Activated CD8-positive, alpha-beta memory T cell treated with anti-CD3 and anti-CD28 coated beads for 48 hours (primary cell): ENCODE measurements at places on chromosomes 7 and 10.

DNA sequence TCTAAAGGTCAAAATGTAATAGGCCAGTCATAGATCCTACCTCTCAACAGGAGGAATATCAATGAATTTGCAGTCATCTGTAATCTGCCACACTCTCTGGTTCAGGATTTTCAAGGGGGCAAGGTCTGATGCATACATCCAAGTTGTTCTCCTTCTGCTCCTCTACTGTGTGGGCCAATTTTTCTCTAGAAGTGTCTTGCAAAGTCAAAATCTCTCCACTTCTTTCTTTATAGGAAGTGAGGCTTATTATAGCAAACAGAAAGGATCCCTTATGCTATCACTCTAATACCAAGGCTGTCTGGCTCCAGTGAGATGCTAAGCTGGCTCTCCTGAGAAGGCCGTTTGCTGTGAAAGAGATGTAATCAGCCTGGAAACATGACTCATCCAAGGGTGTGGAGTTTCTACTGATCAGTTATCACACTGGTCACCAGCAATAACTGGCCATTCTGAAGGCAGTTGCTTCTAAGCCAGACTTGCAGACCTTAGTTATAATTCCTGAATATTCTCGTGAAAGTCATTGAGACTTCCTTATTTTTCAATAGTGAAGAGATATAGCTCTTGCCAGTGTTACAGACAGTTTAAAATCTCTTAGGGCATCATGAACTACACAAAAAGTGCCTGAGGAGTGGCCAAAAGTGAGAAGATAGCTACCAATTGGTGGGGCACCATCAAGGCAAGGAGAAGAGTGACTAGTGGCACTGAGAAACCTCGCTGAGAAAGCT is 43.2 kb upstream of the LRGUK start:
- DNase-seq = no peak

DNA sequence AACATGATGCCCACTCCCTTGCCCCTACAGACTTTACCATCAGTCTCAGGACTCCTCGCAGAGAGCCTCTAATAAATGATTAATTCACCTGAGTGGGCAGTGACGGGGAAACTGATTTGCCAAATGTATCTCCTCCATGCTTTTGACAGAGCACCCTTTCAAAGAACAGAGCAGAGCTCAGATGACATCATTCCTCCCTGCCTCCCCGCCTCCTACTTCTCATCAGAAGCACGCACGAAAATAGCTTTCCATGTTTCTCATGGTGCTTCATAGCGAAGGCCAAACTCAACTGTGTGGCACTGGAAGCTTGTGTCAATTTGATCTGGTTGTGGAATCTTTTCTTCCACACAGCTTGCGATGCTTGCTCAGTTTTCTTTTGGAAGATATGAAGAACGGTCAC is 442.5 kb downstream of the RPS24 start:
- DNase-seq = no peak

DNA sequence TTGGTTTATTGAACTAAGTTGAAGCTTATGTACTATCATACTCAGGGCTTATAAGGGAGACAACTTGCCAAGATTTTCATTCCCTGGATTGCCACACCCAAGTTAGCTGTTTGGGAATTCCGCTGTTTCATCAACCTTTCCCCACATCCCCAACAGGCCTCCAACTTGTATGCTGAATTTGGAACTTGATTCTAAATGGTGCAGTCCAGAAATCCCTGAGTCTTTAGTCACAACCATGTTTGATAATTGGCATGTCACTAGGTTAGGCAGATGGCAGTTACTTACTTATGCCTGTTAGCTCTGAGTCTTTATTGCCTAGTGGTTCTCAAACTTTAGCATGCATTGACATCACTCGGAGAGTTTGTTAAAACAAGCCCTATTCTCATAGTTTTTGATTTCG is 135.4 kb upstream of the PRPS1L1 start:
- DNase-seq = no peak

DNA sequence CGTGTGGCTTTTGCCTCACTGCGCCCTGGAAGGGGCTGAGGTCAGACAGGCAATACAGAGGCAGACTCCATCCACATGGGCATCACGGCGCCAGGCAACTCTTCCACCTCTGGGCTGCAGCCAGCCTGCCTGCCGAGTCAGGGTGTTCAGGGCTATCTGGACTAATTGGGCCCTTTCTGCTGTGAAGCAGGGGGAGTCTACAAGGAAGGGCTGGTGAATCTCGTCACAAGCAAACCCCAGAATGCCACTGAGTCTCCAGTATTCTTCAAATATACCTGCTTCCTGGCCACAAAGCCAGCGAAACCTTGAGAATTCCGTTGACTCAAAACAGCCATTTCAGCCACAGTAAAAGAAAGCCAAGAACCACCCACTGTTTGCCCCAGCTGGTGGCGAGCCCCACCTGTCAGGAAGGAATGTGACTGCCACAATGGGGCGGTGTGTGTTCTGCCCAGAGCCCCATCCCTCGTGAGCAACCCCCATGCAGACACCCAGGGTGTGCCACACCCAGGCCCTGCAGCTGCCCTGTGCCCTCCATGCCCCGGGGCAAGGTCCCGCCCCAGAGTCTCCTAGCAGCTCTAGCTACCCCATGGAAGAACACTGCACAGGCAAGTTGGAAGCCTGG is 117.3 kb downstream of the FAM53B start:
- DNase-seq = no peak

DNA sequence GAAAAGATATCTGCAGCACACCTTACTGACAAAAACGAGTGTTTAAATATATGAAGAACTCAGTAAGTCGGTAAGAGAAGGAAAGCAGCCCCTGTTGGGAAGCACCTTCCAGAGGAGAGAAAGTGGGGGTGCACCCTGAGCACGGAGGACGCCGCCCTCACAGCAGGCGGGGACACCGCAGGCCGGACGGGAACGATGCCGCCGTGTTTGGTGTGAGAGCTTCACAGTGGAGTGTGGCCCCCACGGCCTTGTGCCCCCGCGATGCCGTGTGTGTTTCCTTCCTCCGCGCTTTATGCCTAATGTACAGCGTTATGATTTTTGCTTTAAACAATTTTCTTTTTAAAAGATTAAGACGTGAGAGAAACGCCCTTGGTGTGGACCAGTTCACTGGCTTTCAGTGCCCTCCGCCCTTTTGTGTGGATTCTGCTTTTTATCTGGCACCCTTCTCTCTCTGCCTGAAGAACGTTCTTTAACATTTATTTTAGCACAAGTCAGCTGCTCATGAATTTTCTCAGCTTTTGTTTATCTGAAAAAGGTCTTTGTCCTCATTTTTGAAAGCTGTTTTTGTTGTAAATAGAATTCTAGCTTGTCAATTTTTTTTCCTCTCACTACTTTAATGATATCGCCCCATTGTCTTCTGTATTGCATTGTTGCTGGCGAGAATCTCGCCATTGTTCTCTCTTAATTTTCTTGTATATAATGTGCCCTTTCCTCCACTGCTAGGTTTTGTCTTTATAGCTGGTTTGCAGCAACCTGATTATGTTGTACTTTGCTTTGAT is 110.7 kb downstream of the INPP5A start:
- no peak for DNase-seq

GRCh38 chr10:75852851-75853484 is 421.5 kb downstream of the LRMDA start:
- DNase-seq = no peak

GRCh38 chr10:73039635-73040034 is 57.0 kb downstream of the P4HA1 start:
- no peak for DNase-seq

DNA sequence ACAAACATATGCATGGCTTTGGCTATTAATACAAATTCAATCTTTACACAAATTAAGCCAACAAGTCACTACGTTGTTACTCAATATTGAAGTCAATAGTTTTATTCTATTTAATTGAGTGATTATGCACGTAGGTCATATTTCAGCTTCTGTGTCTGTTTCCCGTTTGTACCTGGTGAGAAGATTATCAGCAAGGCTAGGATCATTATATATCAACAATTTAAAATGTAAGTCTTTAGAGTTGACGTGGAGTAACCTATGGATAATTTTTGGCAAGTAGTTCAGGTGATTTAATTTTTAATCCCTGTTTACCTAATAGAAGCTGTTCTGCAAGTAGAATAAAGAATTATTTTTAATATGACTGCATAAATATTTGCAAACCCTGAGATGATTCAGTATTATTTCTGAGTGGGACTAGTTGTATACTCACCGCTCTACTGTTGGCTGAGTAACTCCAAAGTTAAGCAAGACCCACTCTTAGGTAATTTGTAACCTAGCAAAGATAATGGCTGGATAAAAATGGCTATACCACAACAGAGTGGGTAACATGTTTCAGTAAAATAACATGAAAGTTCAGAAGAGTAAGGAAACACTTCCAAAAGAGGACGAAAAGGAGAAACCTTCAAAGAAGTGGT is 161.0 kb downstream of the HGF start:
- DNase-seq = no peak

DNA sequence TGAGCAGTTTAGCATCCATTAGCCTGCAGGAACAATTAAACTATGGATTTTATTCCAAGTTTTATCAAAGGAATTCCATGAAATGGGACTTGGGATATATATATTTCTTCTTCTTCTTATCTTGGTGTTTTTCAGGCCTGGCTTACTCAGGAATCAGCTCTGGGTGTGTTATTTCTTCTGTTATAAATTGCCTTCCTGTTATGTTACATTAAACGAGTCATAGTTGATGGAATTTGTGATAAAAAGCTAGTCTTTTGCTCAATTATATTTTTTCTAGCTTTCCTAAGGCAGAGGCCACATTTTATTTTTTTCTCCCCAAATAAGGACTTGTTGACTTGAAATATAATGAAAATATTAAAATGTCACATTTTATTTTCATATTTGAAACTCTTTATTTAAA is 141.3 kb downstream of the EPC1 start:
- DNase-seq = no peak

DNA sequence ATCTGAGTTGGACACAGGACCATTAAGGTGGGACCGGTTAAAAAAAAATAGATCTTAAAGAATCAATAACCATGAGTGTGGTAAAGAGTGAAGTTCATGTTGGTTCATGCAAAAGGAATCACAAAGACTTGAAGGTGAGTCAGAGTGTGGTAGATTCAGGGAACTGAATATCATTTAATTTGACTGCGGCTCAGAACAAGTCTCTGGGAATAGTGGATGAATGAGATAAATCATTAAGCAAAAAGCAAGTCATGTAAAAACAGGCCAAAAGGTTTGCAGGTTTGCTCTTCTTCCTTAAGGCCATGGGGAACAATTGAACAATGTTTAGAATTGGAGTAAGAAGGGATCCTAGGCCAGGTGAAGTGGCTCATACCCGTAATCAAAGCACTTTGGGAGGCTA is 385.8 kb downstream of the ETV1 start:
- DNase-seq = no peak

DNA sequence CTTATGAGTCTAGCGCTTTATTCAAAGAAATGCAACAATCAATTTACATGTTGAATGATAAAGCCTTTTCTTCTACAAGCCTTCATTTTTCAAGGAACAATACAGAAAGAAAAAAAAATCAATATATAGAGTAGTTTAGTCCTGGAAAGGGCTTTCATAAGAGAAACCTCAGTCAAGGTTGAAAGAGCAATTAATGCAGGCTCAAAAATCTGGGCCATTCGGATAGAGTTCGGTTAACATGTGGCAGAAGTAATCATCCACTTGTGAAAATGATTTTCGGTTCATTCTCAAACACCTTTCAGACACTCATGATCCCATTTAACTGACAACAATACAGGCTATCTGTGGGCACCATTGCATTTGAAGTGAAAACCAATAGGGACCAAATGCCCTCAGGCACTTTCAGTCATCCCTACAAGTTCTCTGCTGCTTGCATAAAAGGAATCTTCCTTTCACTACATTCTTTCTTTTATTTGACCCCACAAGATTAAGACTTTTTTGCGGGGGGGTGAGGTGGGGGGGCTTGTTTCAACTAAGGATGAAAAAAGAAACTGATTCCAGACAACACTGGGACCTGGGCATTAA is 177.9 kb downstream of the RNF133 start:
- no peak for DNase-seq

- no peak for DNase-seq
Measured at GRCh38 chr10:77405771-77406241, 231.8 kb downstream of the KCNMA1 start.

- no peak for DNase-seq
Measured at GRCh38 chr10:58936364-58936763, 240.1 kb upstream of the PHYHIPL start.

- DNase-seq = no peak
Measured at GRCh38 chr10:110757586-110757985, 113.5 kb downstream of the RBM20 start.

DNA sequence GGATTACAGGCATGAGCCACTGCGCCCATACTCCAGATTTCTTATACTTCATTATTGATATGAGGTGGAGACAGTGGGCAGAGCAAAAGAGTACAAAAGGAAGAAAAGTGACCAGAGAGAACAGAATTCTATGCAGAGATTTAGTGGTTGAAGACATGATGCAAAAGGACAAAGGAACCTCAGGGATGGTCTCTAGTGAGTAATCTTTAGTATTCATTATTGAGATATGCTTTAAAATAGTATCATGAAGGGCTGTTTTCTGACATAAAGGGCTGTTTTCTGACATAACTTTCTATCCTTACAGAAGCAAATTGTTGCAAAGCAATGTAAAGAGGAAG is 81.2 kb upstream of the OIT3 start:
- no peak for DNase-seq

- no peak for DNase-seq
Measured at GRCh38 chr7:102044984-102045673, 227.7 kb downstream of the CUX1 start.

DNA sequence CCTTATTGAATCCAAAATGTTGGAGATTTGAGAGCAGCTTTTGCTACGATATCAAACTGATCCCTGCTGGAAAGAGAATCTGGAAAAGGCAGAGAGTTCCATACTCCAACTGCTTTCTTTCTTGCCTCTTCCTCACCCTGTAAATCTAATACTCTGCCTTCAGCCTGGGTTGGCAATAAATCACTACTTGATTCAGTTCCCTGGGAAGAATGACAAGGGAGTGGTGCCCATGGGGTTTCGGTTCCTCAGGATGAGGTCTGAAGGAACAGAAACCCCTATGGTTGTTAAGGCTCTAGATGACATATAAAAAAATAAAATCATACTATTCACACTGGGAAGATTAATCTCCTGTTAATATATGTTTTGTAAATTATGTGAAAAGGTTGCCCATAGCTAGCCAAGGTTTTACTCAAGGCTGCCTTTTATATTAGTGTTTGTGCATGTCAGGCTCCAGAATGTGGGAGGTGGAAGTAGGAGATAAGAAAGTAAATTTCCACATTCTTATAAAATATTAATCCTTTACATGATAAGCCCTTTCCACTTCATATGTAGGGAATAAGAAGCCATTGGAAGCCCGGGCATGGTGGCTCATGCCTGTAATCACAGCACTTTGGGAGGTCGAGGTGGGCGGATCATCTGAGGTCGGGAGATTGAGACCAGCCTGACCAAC is 106.2 kb upstream of the CACNA2D1 start:
- no peak for DNase-seq

GRCh38 chr10:50436805-50437204 is 185.5 kb upstream of the ASAH2 start:
- no peak for DNase-seq

- DNase-seq = no peak
Measured at GRCh38 chr7:121748546-121748945, 124.4 kb upstream of the PTPRZ1 start.
